Right lung (tissue), 10 donors: ENCODE measurements at places on chromosomes 7 and 10. TPM values are rescaled to one million over a fixed set of nuclear protein-coding genes. Genes with fewer than 3 reads are reported as not detected.

The EGFR gene
- polyA plus RNA-seq = 53.6 TPM

- DNase-seq = no peak
These were observed 165.8 kb downstream of the NRF1 start for GRCh38 chr7:129777195-129777844.

- DNase-seq = no peak
These were observed 5.8 kb downstream of the VSIR start for GRCh38 chr10:71767420-71768035.

DNA sequence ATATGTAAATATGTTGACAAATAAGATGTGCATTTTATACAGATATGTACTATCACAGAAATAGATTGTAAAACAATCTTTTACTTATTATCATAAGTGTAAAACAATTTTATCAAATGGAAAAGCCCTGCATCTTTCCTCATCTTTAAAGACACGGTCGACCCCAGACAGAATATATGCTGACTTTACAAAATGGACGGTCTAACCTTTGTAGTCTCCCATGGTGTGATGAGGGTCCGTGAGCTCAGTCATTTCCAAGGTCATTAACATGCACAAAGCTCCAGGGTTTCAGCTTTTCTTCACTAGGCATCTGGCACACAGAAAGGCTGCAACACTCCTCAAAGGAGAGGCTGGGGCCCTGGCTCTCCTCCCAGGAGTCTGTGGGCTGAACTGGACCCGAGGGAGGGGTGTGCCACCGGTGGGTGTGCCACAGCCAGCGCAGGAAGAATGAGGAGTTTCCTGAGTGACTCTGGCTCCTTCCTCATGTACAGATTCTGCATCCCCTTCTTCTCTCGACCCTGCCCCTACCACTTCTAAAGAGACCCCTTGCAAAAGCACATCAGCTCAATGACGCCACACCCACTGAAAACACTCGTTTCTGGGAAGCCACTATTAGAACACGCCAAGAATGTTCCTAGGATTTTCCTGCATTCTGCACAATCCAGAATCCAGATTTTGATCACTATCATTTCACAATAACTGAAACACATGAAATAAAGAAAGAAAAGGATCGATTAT is 26.2 kb upstream of the ABLIM1 start:
- DNase-seq = no peak

DNA sequence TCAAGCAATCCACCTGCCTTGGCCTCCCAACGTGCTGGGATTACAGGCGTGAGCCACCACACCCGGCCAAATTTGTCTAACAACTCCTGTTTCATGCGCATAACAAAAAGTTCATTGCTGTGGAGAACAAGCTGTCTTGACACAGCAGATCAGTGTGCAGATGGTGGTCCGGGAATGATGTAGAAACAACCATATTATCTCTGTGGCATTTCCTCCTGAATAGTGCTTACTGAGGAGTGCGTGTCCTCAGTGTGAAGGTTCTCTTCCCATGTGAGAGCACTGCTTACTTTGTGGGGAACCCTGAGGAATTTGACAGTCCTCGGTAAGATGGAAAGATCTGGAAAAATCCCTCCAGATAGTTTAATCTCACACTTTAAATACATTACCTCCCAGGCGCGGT is 30.3 kb upstream of the ZNF438 start:
- DNase-seq = no peak
